ENCODE measurements at places on chromosomes 6 and 20.

DNA sequence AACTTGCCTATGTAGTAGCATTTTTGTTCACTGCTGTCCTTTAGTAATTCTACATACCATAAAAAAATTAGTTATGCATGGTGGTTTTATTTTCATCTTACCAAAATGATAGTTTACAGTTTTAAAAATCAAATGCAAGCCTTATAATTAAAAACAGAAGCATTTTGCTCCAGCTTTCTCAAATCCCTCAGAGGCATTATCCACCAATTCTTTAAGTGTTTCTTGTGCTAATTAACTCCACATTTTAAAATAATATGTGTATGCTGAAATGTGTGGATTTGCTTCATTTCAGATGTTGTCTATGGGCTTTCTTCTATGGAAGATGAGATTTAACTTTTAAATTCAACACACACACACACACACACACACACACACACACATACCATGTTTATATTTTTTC lies 49.3 kb downstream of the PCSK2 start:
- DNase-seq = no peak

DNA sequence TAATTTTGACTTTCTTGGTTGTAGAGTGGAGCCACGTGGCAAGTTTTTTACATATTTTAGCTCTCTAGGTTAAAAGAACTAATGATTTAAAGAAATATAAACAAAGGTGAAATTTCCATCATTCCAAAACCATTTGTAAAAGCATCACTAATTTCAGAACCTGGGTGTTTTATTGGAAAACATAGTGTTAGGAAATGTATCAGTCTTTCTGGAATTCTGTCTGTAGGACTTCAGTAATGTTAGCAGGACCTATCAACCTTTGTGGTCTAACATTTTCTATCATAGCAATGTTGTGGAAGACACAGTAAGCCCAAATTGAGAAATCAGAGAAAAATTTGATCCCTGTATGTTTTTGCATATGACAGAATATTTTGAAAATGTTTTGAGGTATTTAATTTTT lies 28.3 kb downstream of the L3MBTL3 start:
- DNase-seq = no peak

DNA sequence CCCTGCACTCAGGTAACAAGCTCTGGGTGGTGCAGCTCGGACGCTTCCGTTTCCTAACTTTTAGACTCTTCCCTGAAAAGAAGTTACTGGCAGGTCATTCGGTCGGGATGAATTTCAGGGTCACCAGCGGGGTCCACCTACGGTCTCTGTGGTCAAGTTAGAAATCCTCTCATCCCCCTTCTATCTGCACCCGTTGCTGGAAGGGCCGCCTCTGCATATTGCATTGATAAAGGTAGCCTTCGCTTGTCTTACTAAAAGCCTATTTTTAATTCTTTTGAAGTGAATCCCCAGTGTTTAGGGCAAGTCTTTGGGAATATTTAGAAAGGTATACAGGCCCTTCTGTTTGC lies 47.3 kb downstream of the LRRN4 start:
- no peak for DNase-seq

DNA sequence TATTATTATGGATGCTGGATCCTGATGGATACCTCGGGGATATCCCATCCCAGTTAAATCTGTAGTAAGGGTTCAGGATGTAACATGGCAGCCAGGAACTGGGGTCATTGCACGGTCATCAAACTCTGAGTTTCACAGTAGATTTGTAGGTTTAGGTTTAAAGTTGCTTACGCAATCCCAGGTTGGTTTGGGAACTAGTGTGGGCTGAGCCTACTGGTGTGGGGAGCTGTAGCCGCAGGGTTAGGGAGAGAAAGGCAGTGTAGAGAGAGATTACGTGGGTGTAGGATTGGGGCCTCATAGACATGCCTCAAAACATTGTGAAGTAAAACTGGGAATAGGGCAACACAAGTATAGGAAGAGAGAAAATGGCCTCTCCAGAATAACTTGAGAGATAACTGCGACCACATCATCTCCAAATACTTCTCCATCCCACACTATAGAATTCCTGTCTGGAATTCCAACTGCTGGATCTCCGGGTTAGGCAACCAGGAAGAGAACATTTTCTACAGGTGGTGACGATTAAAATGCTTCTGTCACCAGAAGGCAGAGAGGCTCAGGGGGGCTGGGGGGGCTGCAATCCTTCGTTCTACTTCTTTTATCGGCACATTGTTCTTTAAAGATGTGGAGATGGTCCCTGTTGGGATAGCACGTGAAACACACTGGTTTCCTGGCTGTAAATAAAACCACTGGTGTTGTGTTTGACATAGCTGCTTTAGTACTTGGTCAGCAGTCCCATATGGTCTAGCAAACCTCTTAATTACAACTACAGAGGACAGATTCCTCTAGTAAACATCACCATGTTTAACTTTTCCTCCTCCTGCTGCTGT lies 44.9 kb upstream of the TMEM170B start:
- no peak for DNase-seq

GRCh38 chr6:132011582-132011981 lies 60.4 kb upstream of the CCN2 start:
- no peak for DNase-seq

GRCh38 chr6:45801471-45802289 lies 214.0 kb downstream of the CLIC5 start:
- DNase-seq = no peak

- no peak for DNase-seq
These were observed 872.1 kb upstream of the GJE1 start for GRCh38 chr6:141260627-141261015.

GRCh38 chr20:53949319-53949839 lies 121.0 kb downstream of the BCAS1 start:
- peak; percentile 89 for DNase-seq

DNA sequence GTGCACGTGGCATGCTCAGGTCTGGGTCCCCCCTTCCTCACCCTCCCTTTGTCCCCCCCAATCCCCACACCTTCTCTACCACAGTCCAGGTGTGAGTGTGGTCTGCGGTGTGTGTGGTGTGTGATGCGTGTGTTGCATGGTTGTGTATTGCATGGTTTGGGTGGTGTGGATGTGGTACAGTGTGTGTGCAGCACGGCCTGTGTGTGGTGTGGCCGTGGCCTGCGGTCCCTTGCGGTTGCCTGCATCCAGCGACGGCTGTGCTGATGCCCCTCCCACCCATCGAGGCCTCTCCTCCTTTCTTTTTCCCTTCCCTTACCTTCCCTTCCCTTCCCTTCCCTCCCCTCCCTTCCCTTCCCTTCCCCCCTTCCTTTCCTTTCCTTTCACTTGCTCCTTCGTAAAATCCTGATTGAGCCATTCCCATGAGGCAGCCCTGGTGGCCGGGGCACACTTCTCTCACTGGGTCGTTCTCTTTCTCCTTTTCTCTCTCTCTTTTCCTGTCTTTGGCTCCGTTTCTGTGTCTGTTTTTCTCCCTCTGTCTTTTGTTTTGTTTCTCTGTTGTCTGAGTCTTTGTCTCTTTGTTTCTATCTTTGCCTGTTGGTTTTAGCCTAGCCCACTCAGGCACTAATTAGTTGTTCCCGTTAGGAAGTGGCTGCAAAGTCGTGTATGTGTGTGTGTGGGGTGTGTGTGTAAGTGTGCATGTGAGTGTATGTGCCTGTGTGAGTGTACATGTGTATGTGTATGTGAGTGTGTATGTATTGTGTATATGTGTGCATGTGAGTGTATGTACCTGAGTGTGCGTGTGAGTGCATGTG lies 65.7 kb downstream of the SRC start:
- no peak for DNase-seq

GRCh38 chr20:48146877-48147276 lies 361.6 kb upstream of the SULF2 start:
- no peak for DNase-seq

DNA sequence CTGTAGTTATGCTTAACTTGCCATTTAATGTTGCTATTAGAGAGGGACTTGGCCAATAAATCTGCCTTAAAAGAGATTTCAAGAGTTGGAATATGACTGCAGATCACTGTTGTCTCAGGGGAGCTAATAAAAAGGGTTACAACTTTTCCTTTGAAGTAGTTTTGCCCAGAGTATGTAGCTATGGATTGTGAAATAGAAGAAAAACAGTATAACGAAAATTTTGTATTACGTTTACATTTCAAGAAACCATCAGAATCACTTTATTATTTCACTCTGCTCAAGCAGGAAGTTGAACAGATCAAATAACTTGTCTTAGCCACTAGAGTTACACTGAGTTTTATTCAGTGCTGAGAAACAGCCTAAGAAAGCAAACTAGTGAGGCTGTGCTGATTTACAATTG lies 3.0 kb upstream of the ZSCAN26 start:
- no peak for DNase-seq

GRCh38 chr6:108277831-108278230 lies 17.0 kb upstream of the SNX3 start:
- no peak for DNase-seq

DNA sequence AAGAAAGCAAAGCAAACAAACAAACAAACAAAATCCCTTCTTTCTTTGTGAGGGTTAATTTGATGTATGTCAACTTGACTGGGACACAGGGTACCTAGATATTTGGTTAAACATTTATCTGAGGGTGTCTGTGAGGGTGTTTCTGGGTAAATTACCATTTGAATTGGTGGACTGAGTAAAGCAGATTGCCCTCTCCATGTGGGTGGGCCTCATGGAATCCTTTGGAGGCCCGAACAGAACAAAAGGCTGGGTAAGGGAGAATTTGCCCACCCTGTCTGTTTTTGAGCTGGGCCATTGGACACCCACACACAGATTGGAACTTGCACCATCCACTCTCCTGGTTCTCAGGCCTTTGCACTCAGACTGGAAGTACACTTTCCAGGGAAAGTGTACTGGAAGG lies 628.8 kb upstream of the CITED2 start:
- no peak for DNase-seq

GRCh38 chr6:79821859-79822258 lies 125.5 kb downstream of the ELOVL4 start:
- no peak for DNase-seq

DNA sequence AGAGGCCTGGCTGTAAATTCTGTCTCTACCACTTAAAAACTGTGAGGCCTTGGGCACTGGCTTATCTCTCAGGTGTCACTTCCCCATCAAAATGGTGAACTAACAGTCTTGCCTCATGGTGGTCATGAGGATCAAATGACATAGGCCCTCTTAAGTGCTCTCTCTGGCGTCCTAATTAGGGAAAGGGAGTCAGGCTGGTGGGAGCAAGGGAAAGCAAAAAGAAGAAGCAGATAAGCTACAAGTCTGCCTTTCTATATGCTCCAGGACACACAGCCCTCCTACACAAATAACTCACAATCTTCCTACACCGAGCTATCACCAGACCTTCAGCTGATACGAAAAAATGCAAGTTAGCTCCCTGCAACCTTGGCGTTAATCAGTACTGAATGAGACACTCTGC lies 19.5 kb upstream of the SLC22A16 start:
- peak; percentile 46 for DNase-seq

DNA sequence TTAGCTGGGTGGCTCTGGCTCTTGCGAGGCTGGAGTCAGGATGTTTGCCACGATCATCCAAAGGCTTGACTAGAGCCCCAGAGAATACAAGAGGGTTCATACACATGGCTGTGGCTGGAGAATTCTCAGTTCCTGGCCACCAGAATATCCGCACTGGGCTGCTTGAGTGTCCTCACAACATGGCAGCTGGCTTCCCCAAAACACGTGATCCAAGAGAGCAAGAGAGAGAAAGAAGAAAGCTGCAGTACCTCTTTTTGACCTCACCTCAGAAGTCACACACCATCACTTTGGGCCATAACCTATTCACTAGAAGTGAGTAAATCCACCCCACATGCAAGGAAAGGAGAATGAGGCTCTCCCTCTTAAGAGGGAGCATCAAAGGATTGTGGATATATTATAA lies 21.5 kb upstream of the BPIFB1 start:
- DNase-seq = peak; percentile 4

GRCh38 chr6:33857932-33858475 lies 54.2 kb upstream of the MLN start:
- DNase-seq = no peak

DNA sequence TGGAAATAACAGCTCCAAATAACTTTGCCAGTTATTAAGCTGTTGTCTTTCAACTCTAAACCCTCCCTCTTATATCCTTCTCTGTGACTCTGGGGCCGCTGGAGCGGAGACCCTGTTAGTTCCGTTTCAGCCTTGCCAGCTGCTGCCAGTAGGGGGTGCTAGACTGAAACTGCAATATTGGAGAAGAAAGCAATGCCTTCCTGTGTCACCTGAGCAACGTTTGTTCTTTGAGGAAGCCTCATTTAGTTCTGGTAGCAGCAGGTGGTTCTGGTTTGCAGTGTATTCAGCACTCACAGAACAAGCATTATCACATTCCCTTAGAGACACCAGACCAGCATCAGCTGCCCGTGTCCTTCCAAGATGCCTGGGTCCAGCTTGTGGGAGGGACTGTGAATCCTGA lies 22.9 kb upstream of the JAG1 start:
- peak; percentile 23 for DNase-seq

DNA sequence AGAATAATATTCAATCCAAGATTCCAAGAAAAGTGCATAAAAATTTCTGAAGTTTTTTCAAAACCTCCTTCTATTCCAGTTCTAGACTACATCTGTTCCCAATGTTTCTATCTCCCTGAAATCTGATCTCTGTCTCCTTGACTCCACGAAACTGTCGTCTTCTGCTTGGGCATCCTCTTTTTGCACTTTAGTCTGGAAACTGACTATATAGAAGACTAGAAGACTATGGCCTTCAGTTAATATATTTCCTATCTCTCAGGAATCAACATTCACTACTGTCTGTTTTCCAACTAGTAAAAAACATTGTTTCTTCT lies 745.4 kb upstream of the ADGRB3 start:
- no peak for DNase-seq

DNA sequence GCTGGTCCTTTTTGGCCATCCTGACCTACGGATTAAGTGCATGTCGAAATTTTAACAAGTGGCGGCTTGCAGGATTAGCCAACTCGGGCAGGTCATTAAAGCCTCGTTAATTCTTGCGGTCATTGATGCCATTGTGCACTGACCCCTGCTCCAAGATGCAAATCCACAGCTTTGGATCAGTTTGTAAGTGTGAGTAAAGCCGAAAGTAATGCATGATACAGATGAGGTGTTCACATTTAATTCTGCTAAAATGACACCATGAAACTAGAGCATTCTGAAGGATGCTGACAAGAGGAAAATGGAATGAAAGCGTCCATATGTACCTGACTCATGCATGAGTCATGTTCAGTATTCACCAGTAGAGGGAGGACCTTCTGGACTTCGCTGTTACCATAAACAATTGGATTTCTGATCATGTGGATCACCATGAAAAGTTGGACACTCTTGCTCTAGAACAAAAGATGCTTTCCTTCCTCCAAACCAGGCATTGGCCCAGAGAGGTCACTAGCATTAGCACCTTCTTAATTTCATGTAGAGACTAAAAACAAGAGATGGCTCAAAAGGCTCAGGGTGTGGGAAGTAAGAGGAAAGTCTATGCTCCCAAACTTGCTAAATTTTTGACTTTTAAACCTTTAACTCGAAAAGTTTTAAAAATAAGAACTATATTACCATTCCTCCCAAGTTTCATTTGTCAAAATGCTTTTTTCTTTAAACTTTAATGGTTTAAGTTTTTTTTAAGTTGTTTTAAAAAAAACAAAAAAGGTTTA lies 48.0 kb downstream of the MUC22 start:
- DNase-seq = peak; percentile 73

GRCh38 chr6:127111526-127111925 lies 6.9 kb upstream of the RSPO3 start:
- no peak for DNase-seq

All from suppressor macrophage treated with lipopolysaccharide for 1 hour (primary cell).